ENCODE measurements at places on chromosomes 13 and 19.

- no peak for DNase-seq
Measured at GRCh38 chr13:74479124-74479523, 344.9 kb upstream of the KLF12 start.

DNA sequence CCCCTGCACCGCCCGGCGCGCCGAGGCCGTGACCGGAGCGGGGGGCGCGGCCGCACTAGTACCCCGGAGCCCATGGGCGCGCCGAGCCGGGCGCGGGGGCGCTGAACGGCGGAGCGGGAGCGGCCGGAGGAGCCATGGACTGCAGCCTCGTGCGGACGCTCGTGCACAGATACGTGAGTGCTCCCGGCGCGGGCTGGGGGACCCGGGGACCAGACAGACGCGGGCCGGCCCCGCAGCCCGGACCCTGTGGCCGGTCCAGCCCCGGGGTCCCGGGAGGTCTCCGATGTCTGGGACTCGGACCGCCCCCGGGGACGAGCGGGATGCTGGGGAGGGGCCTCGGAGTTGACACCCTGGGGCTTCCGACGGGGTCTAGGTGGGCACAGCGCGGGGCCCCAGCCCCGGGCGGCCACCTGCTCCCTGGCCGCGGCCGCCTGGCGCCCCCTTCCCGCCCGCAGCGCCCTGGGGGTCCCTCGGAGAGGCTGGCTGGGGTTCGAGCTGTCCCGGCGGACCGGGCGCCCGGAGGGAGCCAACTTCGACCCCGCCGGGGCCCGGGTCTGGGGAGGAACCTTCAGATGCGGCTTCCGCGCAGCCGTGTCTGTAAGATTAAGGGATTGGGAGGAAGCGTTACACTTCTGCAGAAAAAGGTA is 568 bp downstream of the ATP11A start:
- peak; percentile 35 for DNase-seq

DNA sequence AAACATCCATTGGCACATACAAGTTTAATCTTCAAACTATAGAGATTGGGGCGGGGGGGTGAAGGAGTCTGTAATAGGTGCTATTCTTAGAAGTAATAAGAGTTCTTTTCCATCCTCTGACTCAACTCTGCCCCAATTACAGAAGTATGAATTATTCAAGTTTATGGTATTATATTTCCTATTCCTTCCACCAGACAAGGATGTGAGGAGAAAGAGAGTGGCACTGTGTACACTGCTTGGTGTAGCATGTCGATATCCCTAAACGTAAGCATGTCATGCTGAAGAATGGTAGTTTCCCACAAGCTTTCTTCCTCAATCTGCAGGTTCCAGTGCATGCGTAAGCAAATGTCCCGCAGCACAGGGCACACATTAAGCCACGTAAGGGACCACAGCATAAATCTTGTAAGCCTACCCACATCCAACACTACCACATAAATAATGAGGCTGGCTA is 14.1 kb downstream of the BRD4 start:
- peak; percentile 84 for DNase-seq

- peak; percentile 27 for DNase-seq
Measured at GRCh38 chr19:45598267-45599001, 3.6 kb downstream of the GPR4 start.

- no peak for DNase-seq
Measured at GRCh38 chr13:75904012-75904411, 267.9 kb downstream of the LMO7 start.

- DNase-seq, result no peak
Measured at GRCh38 chr13:28410096-28410495, 84.8 kb downstream of the FLT1 start.
